CD4-positive, alpha-beta T cell treated with Interleukin-6 for 4 hours (primary cell): ENCODE measurements at places on chromosomes 16 and 17.

GRCh38 chr16:68356249-68356918, 45.6 kb downstream of the PRMT7 start:
- DNase-seq = peak; percentile 75

DNA sequence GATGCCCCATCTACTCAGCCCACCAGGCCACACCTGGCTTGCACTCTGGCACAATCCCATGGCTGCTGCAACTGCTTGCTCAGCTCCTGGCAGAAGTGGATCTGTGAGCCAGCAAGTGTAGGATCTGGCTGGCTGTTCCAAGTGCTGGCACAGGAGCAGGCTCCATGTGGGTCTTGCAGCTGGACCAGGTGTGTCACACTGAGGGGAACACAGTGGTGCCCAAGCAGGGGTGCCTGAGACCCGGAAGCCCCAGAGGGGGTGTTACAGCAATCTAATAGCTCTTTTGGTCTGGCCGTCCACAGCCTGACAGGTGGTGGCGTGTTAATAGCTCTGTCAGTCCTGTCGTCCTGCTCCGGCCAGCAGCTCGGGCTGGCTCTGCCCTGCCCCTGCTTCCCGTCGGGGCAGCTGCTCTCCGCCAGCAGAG, 19.6 kb upstream of the GOT2 start:
- no peak for DNase-seq

DNA sequence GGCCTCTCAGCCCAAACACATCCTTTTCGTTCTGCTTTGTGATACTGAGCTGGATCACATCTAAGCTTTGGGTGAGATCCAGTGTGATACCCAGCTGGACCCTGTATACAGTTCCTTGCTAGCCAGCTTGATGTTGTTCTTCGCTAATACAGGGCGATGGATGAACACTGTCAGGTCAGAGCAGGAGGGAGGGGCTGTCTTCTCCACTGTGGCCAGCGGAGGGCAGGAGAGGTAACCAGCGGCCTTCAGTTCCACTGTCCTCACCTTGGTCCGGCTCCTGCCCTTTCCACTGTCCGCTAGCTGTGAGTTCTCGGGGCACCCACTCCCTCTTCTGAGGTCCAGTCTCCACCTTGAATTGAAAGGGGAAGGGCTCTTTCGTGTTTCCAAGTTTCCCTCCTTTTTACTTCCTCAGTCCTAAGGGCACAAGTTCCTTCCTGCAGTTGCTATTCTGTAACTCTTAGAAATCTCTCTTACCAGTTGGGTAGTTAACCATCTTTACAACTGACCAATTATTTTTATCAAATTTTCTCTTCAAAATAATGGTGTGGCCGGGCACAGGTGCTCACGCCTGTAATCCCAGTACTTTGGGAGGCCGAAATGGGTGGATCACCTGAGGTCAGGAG, 3.0 kb upstream of the ZNF213 start:
- DNase-seq = peak; percentile 58

GRCh38 chr16:86806838-86807351, 228.5 kb downstream of the FOXL1 start:
- DNase-seq = no peak

DNA sequence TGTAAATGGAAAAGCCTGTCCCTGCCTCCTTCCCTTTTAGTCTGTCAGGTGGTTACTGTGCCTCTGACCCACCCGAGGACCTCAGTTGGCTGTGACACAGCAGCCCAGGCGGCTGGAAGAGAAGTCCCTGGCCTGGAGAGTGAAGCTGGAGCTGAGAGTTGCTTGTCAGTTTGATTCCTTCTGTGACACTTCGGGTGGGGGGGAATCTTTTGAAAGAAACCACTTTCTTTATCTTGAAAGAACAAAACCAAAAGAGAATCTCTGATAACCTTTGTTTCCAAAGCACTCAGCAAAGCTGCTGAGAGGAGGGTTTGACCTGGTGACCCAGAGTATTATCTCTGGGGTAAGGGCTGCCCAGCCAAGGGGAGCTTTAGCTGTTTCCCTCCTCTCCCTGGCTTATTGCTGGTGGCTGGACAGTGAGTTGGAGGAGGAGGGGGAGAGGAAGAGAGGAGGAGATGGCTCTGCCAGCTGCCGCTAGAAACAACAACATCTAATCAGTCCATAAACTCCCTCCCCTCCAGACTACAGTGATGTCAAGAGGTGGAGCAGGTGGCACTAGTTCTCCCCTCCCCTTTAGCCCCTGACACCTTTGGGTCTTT, 34.0 kb downstream of the YPEL2 start:
- DNase-seq = peak; percentile 53

DNA sequence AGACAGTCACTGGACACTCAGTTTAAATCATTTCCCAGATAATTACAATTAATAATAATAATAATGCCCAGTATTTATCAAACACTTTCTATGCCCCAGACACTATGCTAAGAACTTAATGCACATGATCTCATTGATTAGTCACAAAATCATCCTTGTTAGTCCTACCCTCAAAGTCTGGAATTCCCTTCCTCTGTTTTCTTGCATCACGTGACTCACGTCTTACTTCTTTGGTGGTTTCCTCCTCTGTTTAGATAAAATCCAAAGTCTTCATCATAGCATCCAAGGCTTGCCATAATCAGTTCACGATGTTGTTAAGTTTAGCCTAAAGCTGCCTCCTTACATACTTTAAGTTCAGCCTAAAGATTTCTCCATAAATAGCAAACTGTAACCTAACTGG, 471.9 kb downstream of the PMP22 start:
- DNase-seq = no peak

GRCh38 chr17:68684949-68685357, 83.8 kb upstream of the FAM20A start:
- no peak for DNase-seq

- DNase-seq = no peak
Measured at GRCh38 chr16:88719933-88720296, 13.6 kb downstream of the CTU2 start.

DNA sequence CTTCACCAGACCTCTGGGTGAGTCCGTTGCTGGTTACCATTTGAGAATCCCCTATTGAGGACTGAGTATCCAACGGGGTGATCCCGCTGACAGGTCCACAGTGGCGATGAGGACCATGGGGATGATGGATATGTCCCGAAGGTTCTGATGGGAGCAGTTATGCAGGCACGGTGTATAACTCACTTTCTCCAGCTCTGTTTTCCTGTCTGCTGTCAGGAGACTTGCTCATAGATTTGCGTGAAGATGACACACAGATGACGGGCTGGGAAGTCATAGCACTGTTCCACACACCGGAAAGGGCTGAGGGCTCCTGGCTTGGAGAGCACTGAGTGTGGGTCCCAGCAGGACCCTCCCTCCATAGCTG, 22.2 kb upstream of the ADCY7 start:
- no peak for DNase-seq

- no peak for DNase-seq
Measured at GRCh38 chr16:81469183-81469677, 24.6 kb downstream of the CMIP start.

- peak; percentile 73 for DNase-seq
Measured at GRCh38 chr16:8867932-8868415, 832 bp downstream of the CARHSP1 start.

DNA sequence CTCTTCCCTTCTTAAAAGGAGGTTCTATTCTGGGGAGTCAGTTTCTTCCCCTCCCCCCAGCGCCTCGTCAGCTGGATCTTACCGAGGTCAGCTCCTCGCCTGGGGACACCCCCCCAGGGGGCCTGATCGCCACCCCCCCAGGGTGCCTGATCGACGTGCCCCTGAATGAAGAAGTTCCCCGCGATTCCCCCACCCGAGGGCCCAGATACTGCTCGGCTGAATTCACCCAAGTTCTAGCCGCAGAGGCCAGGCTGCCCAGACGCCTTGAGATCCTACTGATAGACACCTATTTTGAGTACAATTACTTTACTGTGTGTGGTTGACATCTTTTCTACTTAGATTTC, 1.4 kb downstream of the RAB11FIP3 start:
- peak; percentile 7 for DNase-seq

GRCh38 chr16:10314811-10315210, 71.0 kb upstream of the ATF7IP2 start:
- DNase-seq = peak; percentile 18
